ENCODE measurements at places on chromosomes 13 and 19.

GRCh38 chr19:52176574-52176973, 5.2 kb upstream of the ZNF836 start:
- no peak for DNase-seq

GRCh38 chr19:45615795-45616703, 14.0 kb upstream of the GPR4 start:
- peak; percentile 39 for DNase-seq

- DNase-seq: no peak
These were observed 238.5 kb upstream of the STARD13 start for GRCh38 chr13:33524086-33524485.

DNA sequence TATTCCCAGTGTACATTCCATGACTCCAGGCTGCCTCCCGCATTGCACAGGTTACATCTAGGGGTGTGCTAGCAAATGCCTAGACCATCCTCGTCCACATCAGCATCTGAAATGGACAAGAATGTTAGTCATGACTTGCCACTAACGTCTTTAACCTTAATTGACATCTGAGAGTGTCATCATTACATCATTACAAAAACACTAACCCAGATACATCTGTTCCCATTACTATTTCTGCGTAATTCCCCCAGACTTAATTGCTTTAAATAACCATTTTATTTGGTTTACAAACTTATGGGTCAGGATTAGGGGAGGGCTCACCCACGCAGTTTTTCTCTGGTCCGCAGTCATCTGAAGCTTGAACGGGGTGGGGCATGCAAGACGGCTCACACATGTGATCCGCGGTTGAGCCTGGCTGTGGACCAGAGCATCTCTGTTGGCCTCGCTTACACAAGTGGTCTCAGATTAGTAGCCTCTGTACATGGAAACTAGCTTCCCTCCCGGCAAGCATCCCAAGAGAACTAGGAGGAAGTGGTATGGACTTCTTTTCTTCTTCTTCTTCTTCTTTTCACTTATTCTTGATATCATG, 15.9 kb downstream of the KL start:
- DNase-seq: no peak

GRCh38 chr19:16062789-16063188, 13.5 kb upstream of the TPM4 start:
- peak; percentile 57 for DNase-seq

DNA sequence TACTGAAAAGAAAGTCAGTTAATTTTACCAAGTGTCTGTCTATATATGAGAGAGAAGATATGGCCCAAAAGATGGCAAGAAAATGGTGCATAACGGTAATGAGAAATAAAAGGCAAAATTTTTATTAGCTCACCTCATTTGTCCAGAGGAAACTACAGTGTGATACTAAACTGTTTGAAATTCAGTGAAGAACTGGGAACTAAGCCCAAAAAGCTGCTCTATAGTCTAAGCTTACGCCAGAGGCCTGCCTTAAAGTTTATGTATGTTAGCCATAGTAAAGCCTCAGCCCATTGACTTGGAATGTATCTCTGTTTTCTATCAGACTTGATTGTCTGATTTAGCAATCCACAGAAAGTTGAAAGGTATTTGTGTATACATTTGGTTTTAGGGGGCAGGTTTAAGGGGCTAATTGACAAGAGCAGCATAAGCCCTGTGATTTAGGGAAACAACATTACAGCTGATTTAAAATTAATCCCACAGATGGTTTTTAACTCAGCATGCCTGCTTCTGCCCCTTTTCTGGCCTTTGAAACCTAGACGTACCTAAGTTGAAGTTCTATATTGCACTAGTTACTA, 91.0 kb upstream of the MAB21L1 start:
- DNase-seq: no peak

- DNase-seq: no peak
These were observed 212.4 kb downstream of the ZIC5 start for GRCh38 chr13:99759163-99759552.

DNA sequence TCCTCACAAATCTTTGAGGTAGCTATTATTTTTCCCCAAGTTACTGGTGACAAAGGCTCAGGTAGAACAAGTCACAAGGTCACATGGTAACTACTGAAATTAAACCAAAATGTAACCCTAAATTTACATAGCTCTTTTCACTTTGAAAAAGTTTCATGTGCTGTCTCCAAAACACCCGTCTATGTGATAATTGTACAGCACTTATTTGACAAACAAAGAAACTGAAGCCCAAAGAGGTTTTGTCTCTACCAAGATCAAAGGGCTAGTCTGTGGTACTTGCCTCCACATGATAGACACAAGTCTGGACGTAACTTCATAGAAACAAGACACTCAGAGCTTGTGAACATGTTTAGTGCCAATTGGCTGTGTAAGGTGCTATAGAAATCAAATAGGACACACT, 108.3 kb downstream of the SACS start:
- DNase-seq: no peak

GRCh38 chr19:40257096-40257517, 28.0 kb downstream of the AKT2 start:
- no peak for DNase-seq
